Activated CD8-positive, alpha-beta T cell treated with anti-CD3 and anti-CD28 coated beads, Interleukin-2, amount 10 ng/mL, durations not matched to agents 7 days and 5 days (primary cell): ENCODE measurements at places on chromosomes 13 and 19. TPM values are rescaled to one million over a fixed set of nuclear protein-coding genes. Genes with fewer than 3 reads are reported as not detected.

CTU1 gene
- 10.0 TPM for total RNA-seq

NBEA gene
- 0.57 TPM for total RNA-seq

KIR3DL2 gene
- 0.44 TPM for total RNA-seq

THAP8 gene
- total RNA-seq = 5.7 TPM

CYP2A6 gene
- total RNA-seq = not detected

PEG3 gene
- total RNA-seq = 0.05 TPM

SYDE1 gene
- total RNA-seq = 0.13 TPM

NTF4 gene
- not detected for total RNA-seq
